Hindlimb muscle (tissue), 1 donor: ENCODE measurements at places on chromosomes 1 and 21.

DNA sequence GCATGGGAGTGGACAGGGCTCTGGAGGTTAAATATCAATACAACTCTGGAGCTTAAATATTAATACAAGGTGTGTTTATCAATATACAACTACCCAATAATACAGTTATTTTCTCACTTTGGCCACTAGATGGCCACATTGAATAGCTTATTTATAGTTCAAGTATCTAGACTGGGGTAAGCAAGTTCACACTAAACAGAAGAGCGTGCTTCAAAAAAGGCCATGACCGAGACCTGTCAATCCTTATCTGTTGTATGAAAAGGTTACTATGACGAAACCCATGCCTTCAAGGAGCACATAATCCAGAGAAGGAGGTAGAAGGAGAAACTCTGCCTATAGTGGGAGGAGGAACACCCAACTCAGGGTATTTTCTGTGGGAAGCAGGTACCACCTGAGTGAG is 29.1 kb downstream of the CHML start:
- DNase-seq: peak; percentile 26

DNA sequence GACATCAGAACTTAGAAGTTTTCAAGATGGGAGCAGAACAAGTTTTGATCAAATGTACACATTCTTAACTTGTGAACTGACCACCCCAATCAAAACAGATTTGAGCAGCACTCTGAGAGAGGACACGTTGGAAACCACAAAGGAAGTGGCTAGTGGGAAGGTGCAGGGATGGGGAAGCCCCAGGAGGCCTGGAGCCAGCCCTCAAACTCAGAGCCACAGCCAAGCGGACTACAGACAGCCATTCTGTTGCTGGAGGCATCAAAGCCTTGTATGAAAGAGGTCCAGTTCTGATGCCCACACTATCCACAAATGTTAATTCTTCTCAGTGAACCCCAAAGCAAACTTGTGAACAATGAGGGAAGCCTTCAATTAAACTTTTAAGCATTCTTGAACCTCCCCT is 143.6 kb upstream of the RAB4A start:
- no peak for DNase-seq

- DNase-seq: no peak
Measured at GRCh38 chr1:114499478-114499877, 11.5 kb downstream of the TRIM33 start.

DNA sequence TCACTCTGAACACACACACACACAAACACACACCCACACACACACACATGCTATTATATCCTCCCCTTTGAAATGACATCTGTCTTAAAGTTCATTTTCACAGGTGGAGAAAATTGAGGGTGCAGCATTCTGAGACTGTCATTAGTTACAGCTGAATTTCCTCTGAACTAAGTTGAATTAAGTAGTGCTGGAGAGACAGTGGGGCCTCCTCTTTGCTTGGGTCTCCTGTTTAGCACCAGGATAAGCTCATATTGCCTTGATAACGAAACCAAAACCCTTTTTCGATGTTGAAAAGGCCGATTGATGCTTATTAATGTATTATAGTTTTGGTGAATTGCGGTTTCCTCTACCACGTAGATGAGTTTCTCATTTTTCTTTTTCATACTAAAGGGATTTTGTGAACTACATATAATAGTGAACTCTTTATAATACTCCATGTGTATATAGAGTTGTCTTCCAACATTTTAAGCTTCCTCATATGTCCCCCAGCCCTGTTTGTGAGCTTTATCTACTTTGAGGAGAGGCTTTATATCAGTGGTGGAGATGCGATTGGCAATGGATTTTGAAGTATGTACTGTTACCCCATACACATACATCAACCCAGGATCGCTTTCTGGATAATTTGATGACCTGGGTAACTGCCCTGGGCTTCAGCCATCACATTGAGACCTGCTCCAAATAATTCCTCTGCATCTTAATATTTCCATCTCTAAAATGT is 17.4 kb downstream of the DYNLT5 start:
- no peak for DNase-seq

DNA sequence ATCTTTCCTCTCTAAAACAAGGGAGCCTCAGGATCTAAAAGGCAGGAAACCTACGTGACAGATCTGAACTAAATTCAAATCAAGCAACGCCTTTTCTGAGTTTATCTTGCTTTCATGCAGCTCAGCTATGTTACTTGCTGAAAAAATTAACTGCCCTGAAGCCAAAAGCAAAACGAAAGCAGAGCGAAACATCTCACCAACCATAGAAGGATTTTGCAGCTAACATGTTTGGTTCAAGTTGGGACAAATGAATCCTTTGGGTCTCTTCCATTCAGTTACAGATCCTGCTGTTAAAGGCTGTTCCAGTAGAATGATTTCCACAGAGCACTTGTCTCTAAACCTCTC is 482 bp downstream of the SLC2A5 start:
- no peak for DNase-seq

DNA sequence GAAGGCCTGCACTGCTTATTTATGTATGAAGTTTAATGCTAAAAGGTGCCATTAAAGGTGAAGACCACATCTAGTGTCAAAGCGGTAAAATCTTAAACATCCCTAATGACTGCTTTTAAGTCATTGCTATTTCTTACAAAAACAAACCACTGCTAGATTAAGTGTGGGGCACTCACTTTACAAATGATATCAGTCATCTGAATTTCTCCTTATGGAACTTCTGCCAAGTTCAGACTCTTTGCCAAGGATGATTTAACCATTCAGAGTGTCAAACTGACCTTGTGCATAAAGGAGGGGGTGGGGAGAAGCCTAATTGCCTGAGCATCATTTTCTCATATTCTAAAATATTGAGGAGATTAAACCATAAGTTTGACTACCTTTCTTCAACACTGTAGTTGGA is 271.5 kb downstream of the TGFB2 start:
- no peak for DNase-seq
